Activated CD8-positive, alpha-beta T cell treated with anti-CD3 and anti-CD28 coated beads, Interleukin-2, amount 10 ng/mL, durations not matched to agents 7 days and 5 days (primary cell): ENCODE measurements at places on chromosomes 2 and 18. TPM values are rescaled to one million over a fixed set of nuclear protein-coding genes. Genes with fewer than 3 reads are reported as not detected.

DNA sequence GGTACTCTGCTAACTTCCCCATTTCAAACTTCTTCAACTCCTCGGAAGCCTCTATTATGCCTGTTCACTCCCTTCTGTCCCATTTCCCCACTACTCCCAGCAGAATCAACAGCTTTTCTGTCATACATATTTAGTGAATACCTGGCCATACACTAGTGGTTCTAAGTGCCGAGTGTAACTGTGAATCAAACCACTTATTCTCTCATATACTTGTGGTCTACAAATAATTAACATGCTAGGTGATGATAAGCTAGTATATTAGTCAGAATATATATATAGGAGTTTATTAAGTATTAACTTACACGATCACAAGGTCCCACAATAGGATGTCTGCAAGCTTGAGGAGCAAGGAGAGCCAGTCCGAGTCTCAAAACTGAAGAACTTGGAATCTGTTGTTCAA, 150.7 kb downstream of the CCDC102B start:
- DNase-seq = no peak
- H3K27ac ChIP-seq = no peak overlapping the region
- H3K4me1 ChIP-seq = no peaks in the 10 kb centered on the region
- H3K27me3 ChIP-seq = no peaks in the 10 kb centered on the region
- H3K36me3 ChIP-seq = no peaks in the 10 kb centered on the region

DNA sequence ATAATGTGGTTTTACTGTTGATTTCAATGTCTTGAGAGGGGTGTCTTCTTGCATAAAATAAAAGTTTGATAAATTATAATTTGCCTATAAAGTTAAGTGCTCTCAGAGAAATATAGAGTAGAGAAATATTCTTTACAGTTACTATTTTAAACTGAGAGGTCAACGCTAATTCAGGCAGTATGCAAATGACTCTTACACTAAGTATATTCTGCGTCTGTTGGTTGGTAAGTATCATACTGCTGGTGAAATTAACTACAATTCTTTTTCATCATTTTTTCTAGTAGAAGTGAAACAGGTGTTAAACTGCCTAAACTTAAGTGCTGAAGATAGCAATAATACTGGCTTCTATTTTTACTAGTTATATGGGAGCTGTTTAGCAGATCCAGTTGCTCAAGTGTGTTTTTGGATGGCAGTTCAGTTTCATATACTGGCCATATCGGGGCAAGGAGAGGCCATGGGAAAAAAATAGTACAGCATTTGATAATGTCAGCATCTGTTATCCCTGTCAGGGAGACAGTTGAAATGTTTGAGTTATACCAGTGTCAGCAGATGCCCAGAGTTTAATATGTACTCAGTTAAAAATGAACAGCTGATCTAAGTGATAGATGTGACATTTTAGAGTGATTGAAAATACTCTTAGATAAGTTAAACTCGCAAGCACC, 86.2 kb downstream of the MIB1 start:
- H3K36me3 ChIP-seq = no peaks in the 10 kb centered on the region
- no peak for DNase-seq
- H3K27me3 ChIP-seq = no peaks in the 10 kb centered on the region
- H3K4me1 ChIP-seq = no peaks in the 10 kb centered on the region

DNA sequence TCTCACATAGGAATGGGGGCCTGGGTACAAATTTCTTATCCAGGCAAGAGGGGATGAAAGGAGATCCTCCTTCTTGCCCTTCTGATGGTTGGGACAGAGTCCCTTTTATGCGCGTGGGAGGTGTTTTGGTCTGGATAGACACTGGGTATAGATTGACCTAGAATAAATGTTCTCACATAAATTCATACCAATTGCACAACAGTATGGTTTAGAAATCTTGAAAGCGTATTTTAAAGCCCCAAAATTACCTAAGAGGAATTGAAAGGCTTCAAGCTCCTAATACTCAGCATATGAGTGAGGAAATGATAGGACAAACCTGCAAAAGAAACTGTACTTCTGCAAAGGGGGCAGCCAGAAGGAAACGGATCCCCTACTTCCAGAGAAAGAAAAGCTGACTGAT, 2.6 kb upstream of the BCL2 start:
- H3K36me3 ChIP-seq = peaks cover 21% of the 10 kb centered on the region
- H3K27ac ChIP-seq = no peak overlapping the region
- no peak overlapping the region for H3K4me3 ChIP-seq
- no peak for DNase-seq

GRCh38 chr18:10771053-10771709, 245.4 kb downstream of the NAPG start:
- no peaks in the 10 kb centered on the region for H3K4me1 ChIP-seq
- H3K27ac ChIP-seq = no peak overlapping the region
- H3K27me3 ChIP-seq = peaks cover 11% of the 10 kb centered on the region
- no peak for DNase-seq

- peak; percentile 9 for DNase-seq
- H3K36me3 ChIP-seq = no peaks in the 10 kb centered on the region
- H3K4me3 ChIP-seq = no peak overlapping the region
- peaks cover 91% of the 10 kb centered on the region for H3K27me3 ChIP-seq
- no peak overlapping the region for H3K27ac ChIP-seq
Measured at GRCh38 chr2:70898363-70899240, 37.1 kb upstream of the ATP6V1B1 start.

DNA sequence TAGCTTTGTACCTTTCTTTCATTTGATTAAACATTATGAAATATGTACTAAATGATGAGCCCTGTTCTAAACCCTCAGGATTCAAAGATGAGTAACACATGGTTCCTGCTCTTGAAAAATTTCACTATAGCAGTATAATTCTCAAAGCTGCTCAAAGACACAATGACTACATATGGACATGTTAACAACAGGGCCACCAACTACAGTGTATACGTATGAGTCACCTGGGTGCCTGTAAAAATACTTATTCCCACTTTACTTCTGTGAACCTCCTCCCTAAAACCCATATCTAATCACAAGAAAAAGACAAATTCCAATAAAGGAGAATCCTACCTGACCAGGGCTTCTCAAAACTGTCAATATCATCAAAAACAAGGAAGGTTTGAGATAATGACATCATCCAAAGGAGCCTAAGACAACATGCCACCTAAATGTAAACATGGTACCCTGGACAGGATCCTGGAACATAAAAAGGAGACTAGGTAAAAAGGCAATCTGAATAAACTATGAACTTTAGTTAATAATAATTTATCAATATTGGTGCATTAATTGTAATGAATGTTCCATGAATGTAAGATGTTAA, 84.7 kb downstream of the FAM161A start:
- no peak overlapping the region for H3K27ac ChIP-seq
- H3K36me3 ChIP-seq = peaks cover 5% of the 10 kb centered on the region
- no peak overlapping the region for H3K4me3 ChIP-seq
- peaks cover 5% of the 10 kb centered on the region for H3K4me1 ChIP-seq

DNA sequence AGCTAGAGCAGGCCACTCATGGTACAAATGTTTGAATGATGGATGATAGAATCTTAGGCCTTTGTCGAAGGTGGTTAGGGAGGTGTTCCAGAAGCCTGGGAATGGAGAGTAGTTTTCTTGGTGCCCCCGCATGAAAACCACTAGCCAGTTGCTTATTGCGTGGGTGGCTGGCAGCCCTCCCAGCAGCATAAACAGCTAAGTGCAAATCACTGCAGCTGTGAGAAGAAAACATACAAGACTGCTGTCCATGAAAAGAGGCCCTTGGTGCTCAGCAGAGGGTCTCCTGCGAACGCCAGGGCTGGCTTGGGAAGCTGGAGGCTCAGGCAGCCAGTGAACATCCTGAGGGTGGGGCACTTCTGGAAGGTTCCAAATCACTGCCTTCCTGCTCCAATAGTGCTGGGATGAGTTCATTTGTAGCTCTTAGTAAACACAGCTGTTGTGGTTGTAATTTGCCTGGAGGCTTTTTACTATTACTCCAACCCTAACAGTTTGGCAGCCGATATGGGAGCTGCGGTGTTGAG, 118.8 kb downstream of the MGAT5 start:
- H3K36me3 ChIP-seq = peaks cover 27% of the 10 kb centered on the region
- peaks cover 11% of the 10 kb centered on the region for H3K4me1 ChIP-seq
- H3K27ac ChIP-seq = no peak overlapping the region
- no peak for DNase-seq

DNA sequence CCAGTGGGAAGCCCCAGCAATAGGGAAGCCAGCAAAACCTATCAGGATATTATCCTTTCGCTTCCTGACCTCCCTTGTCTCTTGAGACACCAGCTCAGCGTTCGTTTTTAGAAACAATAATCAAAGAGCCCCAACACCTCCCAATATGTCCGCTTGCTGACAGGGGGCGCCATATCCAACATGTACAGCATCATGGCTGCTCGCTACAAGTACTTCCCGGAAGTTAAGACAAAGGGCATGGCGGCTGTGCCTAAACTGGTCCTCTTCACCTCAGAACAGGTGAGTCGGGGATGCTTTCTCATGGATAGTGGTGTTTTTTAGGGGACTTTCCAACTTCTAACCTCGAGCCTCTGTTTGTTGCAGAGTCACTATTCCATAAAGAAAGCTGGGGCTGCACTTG, 28.7 kb downstream of the GAD1 start:
- H3K4me3 ChIP-seq = no peak overlapping the region
- DNase-seq = no peak
- H3K36me3 ChIP-seq = peaks cover 9% of the 10 kb centered on the region

DNA sequence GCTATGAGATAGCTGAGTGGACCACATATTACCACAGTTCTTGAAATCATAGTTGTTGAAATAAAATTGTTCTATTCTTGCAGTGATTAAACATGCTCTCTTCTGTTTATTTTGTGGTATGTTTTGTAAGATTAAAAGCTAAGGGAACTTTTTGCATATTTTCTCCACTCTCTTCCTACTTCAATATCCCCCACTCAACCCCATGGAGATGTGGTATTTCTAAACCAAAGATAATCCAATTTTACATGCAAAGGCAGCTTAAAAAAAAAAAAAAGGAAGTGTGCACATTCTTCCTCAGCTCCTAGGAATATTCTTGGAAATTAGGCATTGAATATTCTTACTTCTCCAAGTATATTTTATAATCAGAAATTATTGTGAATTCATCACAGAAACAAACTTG, 15.0 kb upstream of the PAX3 start:
- no peak for DNase-seq
- H3K27ac ChIP-seq = no peak overlapping the region
- H3K4me1 ChIP-seq = peaks cover 5% of the 10 kb centered on the region
- H3K27me3 ChIP-seq = peaks cover 77% of the 10 kb centered on the region
- H3K4me3 ChIP-seq = no peak overlapping the region
- peaks cover 8% of the 10 kb centered on the region for H3K36me3 ChIP-seq

DNA sequence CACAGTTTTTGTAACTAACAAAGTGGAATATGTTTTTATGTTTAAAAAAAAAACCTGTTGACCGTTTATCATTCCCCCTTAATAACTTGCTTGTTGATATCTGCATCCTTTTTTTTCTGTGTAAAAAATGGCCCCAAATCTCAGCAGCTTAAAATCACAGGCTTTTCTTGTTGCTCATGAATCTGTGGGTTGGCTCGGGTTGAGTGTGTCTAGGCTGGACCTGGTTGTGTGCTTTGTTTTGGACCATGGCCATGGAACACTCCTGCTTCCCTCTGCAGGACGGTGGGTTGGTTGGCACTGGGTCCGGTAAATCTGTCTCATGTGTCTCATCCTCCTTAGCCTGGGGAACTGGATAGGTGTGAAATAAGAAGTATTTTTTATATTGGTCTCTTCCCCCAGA, 139.0 kb upstream of the LINC00305 start:
- no peaks in the 10 kb centered on the region for H3K4me1 ChIP-seq
- no peak overlapping the region for H3K27ac ChIP-seq
- H3K27me3 ChIP-seq = no peaks in the 10 kb centered on the region
- no peaks in the 10 kb centered on the region for H3K36me3 ChIP-seq
- DNase-seq = no peak
- no peak overlapping the region for H3K4me3 ChIP-seq

GRCh38 chr2:62854600-62855514, 149.3 kb downstream of the EHBP1 start:
- H3K36me3 ChIP-seq = peaks cover 3% of the 10 kb centered on the region
- no peaks in the 10 kb centered on the region for H3K27me3 ChIP-seq
- no peaks in the 10 kb centered on the region for H3K4me1 ChIP-seq
- DNase-seq = no peak
- no peak overlapping the region for H3K27ac ChIP-seq

GRCh38 chr2:102841107-102841840, 79.4 kb downstream of the TMEM182 start:
- no peak overlapping the region for H3K27ac ChIP-seq
- H3K4me1 ChIP-seq = no peaks in the 10 kb centered on the region
- H3K27me3 ChIP-seq = no peaks in the 10 kb centered on the region
- no peak overlapping the region for H3K4me3 ChIP-seq
- H3K36me3 ChIP-seq = no peaks in the 10 kb centered on the region

DNA sequence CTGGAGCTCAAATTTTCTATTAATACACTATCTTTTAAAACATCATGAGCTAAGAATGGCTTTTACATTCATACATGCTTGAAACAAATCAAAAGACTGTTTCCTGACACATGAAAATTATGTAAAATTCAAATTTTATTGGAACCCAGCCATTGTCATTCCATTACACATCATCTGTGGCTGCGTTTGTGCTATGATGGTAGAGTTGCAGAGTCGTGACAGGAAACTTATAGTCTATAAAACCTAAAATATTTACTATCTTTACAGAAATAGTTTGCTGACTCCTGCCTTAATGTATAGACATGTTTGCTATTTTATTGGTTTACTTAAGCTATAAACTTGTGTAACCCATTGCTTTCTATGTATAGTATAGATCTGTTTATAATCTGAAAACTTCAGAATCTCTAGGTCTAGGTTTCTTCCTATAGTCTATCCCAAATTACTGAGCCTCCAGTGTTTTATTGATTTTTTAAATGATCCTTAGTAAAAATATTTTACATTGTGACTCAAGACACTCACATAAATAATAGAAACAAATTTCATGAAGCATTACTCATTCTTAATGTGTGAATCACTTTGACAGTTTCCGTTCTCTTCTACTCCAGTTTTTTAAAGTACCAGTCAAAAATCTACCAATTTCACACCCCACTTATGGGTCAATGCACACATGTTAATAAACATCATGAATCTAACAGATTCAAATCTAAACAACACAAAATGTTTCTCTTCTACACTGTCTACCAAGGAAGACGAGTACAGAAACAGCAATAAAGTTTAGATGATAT, 26.4 kb upstream of the MRPL19 start:
- no peak overlapping the region for H3K27ac ChIP-seq
- no peak for DNase-seq
- no peaks in the 10 kb centered on the region for H3K4me1 ChIP-seq
- H3K36me3 ChIP-seq = no peaks in the 10 kb centered on the region

- H3K4me1 ChIP-seq = no peaks in the 10 kb centered on the region
- DNase-seq = no peak
- no peaks in the 10 kb centered on the region for H3K36me3 ChIP-seq
- H3K4me3 ChIP-seq = no peak overlapping the region
Measured at GRCh38 chr2:172848519-172848918, 112.9 kb downstream of the RAPGEF4 start.

The NEB gene
- total RNA-seq = 0.40 TPM

The AOX1 gene
- total RNA-seq = not detected

The HMSD gene
- 0.26 TPM for total RNA-seq

The SYT4 gene
- total RNA-seq = not detected

The UGT1A6 gene
- not detected for total RNA-seq
